ENCODE measurements at places on chromosomes 2 and 18.

DNA sequence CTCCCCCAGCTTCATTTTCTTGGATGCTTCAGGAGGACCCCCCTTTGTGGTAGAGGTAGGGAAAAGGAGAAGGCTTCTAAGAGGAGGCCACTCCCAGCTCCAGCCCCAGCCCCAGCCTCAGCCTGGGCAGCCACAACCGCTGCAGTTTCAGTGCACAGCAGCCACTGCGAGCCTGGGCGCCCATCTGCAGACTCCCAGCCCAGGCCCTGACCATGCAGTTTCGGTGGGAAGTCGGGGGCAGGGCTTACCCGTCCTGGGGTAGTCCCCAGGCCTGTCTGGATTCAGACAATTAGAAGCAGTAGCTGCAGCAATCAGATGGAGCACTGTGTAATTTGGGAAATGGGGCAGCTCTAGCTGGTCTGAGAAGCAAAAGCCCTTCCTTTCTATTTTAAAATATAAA lies 28.6 kb downstream of the ITM2C start:
- DNase-seq = no peak

DNA sequence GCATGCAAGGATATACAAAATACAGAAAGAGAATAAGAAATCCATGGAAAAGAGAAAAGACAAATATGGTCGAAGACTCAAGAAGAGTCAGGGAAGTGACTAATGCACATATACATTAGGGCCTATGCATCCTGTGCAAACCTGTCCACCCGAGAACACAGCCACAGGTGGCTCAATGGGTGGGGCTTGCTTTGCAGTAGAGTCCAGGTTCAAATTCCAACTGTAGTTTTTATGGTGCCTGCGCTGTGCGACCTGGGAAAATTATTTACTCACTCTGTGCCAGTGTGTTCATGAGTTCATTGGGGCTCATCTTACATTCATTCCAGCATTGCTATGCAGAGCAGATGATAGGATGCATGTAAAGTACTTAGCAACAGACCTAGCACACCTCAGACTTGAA lies 244.7 kb downstream of the CTNNA2 start:
- no peak for DNase-seq

- no peak for DNase-seq
Observed at GRCh38 chr18:49020129-49020528, 69.4 kb upstream of the SMAD7 start.

DNA sequence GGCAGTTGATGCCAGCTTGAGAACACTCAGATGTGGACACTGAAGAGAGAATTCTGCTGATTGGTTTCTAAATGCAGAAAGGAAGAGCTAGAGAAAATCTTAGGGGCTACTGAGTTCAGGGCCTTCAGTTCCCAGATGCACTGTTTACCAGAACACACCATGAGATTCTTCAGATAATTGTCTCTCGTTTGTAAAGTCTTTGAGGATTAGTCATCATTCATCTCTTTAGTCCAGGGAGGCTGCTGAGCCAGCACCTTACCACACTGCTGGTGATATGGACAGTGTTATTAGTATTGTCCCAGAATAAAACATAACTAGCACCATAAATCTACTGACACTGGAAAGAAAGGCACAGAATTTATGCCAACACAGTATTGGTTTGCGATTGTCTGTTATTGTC lies 690.8 kb upstream of the CELF4 start:
- DNase-seq = no peak

DNA sequence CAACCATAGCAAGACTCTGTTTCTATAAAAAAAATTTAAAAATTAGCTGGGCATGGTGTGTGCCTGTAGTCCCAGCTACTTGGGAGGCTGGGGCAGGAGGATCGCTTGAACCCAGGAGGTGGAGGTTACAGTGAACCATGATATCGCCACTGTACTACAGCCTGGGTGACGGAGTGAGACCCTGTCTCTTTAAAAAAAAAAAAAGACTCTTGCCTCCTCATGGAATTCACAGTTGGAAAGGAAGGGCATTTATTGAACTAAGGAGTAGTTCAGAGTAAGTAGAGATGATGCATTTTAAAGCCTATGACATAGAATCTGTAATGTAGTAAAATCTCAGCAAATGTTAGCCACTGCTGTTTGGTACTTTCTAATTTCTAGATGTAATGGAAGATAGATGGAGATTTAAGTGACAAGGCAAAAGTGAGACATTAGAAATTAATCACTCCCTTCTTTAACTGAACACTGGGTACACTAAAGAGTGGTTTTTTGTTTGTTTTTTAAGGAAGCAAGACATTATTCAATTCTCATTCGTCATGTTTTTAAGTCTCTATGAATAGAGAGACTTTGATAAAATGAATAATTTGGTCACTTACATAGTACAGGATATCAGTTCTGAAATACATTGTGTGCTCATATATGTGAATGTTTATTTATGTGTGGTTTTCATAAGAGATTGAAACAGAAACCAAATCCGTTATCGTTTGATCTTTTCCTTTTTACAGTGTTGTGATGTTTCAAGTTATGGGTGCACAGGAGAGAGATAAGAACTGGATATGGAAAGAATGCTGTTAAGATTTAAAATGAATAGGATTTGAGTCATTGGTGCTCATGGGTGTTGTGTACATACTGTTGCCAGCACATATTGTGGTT lies 186.1 kb upstream of the STON1 start:
- DNase-seq = no peak

DNA sequence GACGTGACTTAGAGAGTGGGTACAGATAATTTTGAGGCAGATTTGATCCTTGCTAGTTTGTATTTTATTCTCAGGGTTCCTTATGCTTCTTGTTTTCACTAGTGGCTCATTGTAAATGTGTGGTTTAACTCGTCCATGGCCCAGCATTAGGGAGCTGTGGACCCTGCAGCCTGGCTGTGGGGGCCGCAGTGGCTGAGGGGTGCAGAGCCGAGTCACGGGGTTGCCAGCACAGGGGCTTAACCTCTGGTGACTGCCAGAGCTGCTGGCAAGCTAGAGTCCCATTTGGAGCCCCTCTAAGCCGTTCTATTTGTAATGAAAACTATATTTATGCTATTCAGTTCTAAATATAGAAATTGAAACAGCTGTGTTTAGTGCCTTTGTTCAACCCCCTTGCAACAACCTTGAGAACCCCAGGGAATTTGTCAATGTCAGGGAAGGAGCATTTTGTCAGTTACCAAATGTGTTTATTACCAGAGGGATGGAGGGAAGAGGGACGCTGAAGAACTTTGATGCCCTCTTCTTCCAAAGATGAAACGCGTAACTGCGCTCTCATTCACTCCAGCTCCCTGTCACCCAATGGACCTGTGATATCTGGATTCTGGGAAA lies 269.9 kb downstream of the MYT1L start:
- DNase-seq = no peak

- DNase-seq = no peak
Observed at GRCh38 chr2:33133454-33133952, 186.8 kb downstream of the LTBP1 start.

GRCh38 chr2:71453404-71454220 lies at the start of gene DYSF:
DYSF (plus strand) TSS chr2:71453561.
- peak; percentile 29 for DNase-seq

DNA sequence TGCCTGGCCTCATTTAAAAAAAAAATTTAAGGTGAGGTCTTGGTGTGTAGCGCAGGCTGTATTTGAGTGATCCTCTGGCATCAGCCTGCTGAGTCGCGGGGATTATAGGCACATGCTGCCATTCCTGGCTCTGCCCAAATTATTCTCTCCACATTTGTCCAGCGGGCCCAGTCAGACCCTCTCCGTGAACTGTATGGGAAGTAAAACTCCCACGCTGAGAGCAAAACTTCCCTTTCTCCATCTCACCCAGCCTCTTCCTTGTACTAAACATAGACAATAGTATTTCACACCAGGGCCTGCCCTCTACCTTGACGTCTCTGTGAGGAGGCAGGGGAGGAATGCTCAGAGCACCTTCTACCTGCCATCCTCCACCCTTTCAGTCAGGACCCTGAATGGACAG lies 37.0 kb downstream of the EIF4E2 start:
- no peak for DNase-seq

DNA sequence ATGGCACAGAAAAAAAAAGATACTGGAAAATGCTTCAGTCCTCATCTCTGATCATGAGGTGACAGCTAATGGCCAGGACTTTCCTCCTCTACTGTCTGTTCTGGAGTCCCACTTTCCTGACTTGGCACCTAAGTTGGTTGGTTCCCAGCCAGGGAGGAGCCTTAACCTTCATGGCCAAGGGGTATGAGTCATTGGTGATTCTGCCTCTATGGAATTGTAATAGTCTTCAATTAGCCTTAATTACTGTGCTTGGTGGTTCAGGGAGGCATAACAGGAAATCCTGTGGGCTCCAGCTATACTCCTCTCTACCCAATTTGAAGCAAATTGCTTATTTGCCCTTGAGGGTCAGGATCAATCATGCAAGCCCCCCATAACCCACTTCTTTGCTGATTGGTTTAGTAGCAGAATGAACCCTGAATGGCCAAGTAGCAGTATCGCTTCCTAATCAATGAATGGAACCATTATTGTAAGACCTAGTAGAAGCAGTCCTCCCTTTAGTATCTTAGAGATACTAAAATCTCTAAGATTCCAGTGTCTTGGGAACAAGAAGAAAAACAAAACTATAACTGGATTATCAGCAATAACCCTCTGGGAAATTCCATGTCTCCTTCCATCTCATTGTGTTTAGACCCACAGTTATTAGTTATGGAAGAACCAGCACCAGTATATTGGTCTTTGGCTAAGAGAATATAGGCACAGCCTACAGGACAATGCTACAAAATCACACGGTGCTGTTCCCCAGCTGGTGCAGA lies 109.0 kb downstream of the COL6A3 start:
- DNase-seq = no peak

Data from DMS79 (cell line).